ENCODE measurements at places on chromosomes 5 and 9.

GRCh38 chr5:145941448-145942130 is 5.2 kb downstream of the SH3RF2 start:
- no peak for DNase-seq

- DNase-seq: no peak
Observed at GRCh38 chr9:133996531-133997520, 4.7 kb upstream of the VAV2 start.

DNA sequence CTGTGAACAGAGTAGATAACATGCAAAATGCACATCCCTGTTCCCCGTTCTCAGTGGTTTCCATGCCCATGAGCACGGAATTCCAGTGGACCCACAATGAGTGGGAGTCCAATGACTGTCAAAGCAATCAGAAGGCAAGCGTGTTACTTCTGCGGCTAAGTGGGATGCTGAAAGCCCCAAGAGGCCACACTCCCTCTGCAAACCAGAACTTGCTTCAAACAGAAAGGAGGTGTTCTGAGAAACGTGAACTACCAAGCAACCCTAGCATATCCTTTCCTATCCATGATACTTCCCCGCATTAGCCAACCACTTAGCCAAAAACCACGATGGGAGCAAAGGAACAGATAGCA is 21.7 kb upstream of the MVB12B start:
- no peak for DNase-seq

DNA sequence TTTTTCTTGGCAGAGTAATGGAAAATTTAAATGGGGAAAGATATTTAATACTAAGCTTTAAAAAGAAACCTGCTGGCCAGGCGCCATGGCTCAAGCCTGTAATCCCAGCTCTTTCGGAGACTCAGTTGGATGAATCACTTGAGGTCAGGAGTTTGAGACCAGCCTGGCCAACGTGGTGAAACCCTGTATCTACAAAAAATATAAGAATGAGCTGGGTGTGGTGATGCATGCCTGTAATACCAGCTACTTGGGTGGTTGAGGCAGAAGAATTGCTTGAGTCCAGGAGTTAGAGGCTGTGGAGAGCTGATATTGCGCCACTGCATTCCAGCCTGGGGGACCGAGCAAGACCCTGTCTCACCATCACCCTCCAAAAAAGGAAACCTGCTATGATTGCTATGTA is 32.8 kb downstream of the TUT7 start:
- DNase-seq: no peak

DNA sequence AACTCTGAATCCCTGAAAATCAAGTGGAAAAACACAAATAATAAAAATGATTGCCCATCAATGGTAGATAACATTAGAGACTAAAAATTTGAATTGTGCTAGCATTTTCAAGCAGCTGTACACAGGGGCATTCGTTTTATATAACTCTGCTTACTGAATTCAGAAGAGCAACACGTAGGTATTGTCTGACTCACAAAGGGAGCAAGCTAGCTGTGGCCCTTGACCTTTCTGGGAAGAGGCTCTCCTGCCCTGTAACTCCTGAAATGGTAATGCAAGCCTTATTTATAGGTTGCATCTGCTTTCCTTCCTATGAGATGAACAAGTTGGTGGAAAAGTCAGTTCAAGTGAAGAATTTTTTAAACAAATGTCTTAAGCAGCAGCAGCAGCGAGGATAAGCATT is 218.7 kb upstream of the EFNA5 start:
- DNase-seq: no peak

GRCh38 chr9:4113711-4114110 is 186.2 kb downstream of the GLIS3 start:
- no peak for DNase-seq

- DNase-seq: no peak
Observed at GRCh38 chr9:38145526-38146053, 76.6 kb upstream of the SHB start.

GRCh38 chr5:151595411-151595826 is 4.3 kb upstream of the FAT2 start:
- DNase-seq: no peak

GRCh38 chr5:60447488-60447920 is 252.5 kb downstream of the DEPDC1B start:
- no peak for DNase-seq

DNA sequence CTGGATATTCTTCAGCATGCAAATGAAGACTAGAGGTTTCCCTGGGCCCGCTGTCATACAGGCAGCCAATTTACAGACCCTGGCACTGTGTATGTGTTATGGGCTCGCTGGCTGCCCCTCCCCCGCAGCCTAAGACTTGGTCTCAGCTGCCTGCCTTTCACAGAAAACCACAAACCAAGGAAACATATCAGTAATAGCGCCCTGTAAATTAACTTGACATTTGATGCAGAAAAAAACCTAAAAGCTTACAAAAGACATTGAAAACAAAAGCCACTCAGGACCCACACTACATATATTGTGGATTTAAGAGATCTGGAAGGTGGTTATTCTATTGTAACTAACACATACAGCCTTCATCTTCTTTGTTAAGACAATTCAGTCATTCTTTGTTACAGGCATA is 287.0 kb upstream of the TMEM161B start:
- no peak for DNase-seq

- no peak for DNase-seq
Observed at GRCh38 chr9:119283078-119283794, 86.0 kb downstream of the BRINP1 start.

- no peak for DNase-seq
Observed at GRCh38 chr9:125142560-125143376, 560 bp downstream of the SCAI start.

DNA sequence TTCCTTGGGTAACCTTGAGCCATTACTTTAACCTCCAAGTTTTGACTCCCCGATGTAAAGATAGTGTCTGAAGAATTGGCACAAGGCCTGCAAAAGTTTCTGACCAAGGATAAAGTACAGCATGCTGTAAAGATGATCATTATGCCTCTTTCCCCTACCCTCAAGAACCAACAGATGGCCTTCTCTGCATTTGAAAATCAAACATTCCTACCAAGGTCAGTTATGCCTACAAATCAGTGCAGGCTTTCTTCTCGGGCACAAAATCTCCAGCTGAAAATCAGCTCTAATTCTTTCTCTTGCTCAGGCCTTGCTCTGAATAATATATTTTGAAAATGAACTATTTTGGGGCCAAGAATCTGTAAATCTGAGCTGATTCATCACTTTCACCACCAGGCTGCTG is 59.7 kb downstream of the PPP2R2B start:
- no peak for DNase-seq

GRCh38 chr5:28603869-28604268 is 1565.5 kb upstream of the CDH9 start:
- no peak for DNase-seq

DNA sequence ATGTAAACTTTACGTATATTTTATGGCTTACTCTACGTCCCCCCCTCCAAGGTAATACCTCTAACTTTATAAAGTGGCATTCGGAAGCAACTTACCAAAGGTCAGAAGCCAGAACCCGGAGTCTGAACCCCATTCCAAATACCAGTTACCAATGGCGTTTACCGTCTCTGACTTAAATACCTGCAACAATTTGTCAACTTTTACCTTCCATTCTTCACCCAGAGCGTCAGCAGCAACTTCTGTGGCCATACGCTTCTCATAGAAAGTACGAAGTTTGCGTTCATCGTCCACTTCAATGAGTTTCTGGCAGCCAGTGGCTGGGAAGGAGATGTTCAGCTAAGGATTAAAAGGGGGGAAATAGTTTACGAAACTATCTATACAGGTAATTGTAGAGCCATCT is 753 bp downstream of the RPS6 start:
- DNase-seq: no peak

- no peak for DNase-seq
Observed at GRCh38 chr5:145433077-145433476, 402.1 kb downstream of the PRELID2 start.

- DNase-seq: no peak
Observed at GRCh38 chr9:99340281-99340680, 118.2 kb downstream of the SEC61B start.

DNA sequence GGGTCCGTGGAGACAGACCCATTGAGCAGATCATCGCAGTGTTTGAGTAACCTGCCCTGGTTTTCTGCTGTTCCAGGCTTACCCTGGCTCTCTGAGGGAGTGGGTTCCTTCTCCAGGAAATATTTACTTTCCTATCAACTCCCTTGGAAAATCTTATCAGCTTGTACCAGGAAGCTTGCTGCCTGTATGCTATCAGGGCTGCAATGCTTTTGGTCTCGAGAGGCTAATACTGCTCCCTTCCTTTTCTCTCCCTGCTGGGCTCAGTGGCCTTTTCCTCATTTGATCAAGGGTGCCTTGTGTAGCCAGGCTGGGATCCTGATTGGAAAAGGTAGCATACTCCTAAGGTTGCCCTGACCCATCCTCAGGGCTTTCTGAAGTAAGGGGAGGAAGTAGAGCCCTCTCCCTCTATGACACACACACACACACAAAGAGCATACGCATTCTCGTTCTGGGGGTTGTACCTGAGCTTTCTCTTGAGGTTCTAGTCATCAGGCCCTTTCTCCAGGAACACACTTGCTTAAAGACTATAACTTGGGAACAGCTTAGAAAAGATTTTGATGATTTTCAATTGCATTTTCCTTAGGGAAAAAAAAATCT is 41.6 kb downstream of the CYSTM1 start:
- DNase-seq: no peak

- no peak for DNase-seq
Observed at GRCh38 chr5:135842737-135843136, 8.3 kb downstream of the SLC25A48 start.

DNA sequence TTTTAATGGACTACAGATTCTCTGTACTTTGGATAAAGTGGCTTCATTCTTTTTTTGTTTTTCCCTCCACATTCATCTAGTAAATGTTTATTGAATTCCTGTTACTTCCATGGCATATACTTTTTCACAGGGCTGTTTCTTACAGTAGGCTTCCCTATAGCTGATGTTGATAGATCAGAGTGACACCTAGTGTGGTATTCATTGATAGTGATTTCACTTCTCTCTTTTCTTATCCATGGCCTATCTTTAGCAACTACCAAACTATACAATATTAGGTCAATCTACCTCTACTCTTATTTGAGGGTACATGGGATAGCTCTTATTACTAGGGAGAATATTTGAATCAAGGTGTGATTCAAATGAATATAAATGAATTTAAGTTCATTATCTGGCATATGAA is 35.8 kb downstream of the FSD1L start:
- DNase-seq: no peak

- no peak for DNase-seq
Observed at GRCh38 chr5:119948162-119948561, 318.8 kb downstream of the FAM170A start.

- no peak for DNase-seq
Observed at GRCh38 chr5:64952951-64953673, 184.4 kb downstream of the CWC27 start.

- no peak for DNase-seq
Observed at GRCh38 chr9:33506626-33507370, 17.3 kb upstream of the ANKRD18B start.

DNA sequence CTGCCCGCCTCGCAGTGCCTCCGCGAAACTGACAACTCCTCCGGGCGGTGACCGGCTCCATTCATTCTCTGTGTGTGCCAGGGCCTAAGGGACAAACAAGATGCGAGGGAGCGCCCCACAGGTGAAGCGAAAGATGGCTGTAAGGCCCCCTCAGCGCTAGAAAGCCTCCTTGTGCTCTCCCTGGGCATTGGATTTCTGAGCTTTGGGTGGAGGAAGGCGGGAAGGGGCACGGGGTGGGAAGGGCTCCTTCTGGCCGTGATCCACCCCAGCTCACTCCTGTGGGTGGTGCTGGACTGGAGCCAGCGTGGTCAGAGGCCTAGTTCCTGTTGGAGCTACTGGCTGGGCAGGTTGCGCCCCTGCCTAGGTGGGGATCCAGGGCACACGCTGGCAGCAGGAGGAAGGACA is 943 bp downstream of the GALNT12 start:
- peak; percentile 26 for DNase-seq

DNA sequence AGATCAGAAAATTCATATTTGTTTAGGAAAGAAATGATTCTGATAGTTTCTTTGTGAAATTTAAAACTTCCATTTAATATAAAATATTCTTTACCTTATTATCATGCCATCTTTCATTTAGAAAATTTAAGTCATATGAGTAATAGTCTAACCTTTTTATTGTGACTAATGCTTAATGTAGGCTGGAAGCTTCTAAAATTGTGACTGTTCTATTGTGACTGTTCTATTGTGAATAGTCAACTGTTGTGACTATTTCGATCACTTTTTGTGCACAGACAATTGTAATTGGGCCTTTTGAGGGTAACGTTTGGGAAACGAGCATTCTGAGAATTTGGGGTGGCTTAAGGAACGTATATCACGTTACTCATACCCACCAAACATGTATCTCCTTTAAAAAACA is 100.0 kb downstream of the PARP8 start:
- no peak for DNase-seq

DNA sequence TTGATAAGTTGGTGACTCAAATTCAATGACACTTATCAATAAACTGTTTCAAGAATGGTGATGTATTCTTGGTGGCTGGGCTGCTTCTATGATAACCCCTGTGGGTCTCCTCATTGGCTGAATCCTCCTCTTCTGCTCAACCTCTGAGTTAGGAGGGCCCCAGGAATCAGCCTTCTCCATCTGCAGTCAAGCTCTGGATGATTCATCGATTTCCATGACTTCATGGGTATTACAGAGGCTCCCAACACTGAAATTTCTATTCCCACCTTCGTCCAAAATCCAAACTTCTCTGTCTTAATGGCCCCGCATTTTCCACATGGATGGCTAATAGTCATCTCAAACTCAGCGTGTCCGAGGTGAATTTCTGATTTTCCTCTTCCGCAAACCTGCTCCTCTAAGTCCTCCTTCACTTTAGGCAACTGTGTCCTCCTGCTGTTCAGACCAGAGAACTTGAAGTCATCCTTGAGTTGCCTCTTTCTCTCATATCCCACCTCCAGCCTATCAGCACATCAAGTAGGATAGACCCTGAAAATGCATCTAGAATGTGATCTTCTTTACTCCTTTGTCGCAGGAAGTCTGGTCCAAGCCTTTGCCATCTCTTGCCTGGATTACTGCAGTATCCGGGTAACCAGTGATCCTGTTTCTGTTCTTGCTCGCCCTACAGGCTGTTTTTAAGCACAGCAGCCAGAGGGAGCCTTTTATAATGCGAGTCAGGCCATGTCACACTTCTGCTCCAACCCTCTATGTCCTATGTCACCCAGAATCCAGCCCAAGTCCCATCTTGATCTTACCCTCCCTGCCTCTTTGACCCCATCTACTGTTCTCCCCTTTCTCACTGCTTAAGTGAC is 41.4 kb upstream of the IL7R start:
- peak; percentile 51 for DNase-seq

GRCh38 chr5:16033187-16033925 is 146.2 kb downstream of the MARCHF11 start:
- DNase-seq: no peak

GRCh38 chr5:126624534-126624933 is 23.8 kb downstream of the PHAX start:
- DNase-seq: no peak

GRCh38 chr5:176534640-176535039 is 2.6 kb downstream of the RNF44 start:
- DNase-seq: no peak

- no peak for DNase-seq
Observed at GRCh38 chr9:95845751-95846150, 29.7 kb upstream of the ERCC6L2 start.

Measured in T47D (cell line).